Amniotic epithelial cell (primary cell): ENCODE measurements at places on chromosomes 5 and 9.

- DNase-seq, result peak; percentile 41
These were observed 114.6 kb downstream of the ACTBL2 start for GRCh38 chr5:57368010-57368409.

DNA sequence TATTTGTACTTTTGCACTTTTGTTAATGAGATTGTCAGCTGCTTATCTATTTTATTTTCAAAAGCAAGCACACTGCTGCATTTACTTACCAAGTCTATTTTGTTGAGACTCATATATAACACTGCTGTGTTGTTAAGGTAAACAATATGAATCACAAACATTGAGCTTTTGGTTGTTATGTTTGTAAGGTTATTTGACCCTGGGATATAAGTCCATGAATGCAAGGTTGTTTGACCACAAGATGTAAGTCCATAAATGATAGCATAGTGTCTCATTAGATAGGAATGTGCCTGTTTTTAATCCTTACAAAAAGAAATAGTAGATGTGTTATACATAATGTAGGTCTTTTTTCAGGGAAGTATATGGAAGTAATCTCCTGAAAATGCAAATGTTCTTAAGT is 845.9 kb downstream of the CDH9 start:
- DNase-seq, result no peak

DNA sequence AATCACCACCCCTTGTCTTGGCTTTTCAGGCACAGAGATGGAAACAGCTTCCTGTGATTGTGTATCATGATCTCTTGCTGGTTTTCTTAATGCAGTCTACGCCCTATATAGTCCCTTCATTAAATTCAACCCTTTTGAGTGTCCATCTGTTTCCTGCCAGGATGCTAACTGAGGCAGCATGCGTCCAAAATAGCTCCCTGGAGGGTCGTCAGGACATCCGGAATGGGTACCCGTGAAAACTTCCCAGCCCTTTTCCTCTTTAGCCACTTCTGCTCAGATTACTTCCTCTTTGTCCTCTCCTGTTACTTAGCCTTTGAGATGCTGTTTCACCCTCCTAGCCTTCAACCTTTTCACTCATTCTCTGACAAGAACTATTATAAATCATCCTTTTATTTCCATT is 79.8 kb upstream of the KLF9 start:
- DNase-seq, result no peak

GRCh38 chr5:34659168-34659567 is 3.0 kb downstream of the RAI14 start:
- DNase-seq, result no peak

GRCh38 chr5:53616939-53617549 is 56.6 kb downstream of the NDUFS4 start:
- DNase-seq, result peak; percentile 27

DNA sequence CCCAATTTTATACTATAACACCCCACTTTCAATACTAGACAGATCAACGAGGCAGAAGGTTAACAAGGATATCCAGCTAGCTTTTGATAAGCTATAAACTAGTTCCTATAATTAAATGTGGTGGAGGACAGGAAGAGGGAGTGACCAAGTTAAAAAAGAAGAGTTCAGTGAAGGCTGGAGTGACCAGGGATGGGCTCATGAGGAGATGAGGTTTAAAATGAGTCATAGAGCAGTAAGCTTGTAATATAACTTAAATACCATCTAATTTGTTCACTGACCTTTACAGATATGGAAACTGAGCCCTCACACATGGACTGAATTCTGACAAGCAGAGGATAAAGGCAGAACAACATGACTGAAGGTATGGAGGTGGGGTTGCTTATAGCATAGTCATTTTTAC is 284.5 kb downstream of the SPATA31D1 start:
- no peak for DNase-seq

- DNase-seq, result no peak
These were observed 352.0 kb downstream of the PARP8 start for GRCh38 chr5:51018423-51018822.

DNA sequence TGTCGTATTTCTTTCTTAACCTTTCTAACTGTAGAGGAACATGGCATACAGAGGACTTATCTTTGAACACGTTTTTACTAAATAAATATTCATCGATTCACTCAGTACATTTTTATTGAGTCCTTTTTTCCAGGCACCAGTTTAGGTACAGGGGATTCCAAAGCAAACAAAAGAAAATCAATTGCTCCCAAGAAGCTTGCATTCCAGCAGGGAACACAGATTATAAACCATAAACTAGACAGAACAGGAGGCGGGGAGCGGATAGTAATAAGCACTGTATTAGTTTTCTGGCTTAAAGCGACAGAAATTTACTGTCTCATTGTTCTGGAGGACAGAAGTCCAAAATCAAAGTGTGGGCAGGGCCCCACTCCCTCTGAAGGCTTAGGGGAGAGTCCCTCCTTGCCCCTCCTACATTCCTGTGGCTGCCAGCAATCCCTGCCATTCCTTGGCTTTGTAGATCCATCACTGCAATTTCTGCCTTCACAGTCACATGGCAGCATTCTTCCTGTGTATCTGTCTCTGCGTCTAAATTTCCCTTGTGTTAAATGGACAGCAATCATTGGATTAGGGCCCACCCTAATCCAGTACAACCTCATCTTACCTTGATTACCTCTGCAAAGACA is 115.5 kb downstream of the COL23A1 start:
- no peak for DNase-seq

GRCh38 chr9:79686381-79687130 is 114.8 kb downstream of the TLE4 start:
- DNase-seq, result peak; percentile 53

DNA sequence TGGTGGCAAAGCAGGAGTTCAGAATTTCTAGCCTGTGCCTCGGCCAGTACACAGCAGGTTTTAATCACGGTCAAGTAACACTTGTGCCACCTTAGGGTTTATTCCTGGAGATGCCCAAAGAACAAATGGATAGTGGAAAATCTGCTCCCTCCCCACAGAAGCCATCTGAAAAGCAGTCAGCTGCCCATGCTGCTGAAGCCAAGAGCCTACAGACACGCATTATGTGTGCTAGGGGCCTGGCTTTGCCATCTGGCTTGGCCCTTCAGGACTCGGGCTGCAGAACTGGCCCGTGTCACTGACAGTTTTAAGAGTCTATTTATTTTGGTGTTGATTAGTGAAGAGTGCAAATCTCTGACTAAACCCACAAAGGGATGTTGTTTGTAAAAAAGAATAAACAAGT is 11.1 kb downstream of the ARSB start:
- DNase-seq, result no peak

DNA sequence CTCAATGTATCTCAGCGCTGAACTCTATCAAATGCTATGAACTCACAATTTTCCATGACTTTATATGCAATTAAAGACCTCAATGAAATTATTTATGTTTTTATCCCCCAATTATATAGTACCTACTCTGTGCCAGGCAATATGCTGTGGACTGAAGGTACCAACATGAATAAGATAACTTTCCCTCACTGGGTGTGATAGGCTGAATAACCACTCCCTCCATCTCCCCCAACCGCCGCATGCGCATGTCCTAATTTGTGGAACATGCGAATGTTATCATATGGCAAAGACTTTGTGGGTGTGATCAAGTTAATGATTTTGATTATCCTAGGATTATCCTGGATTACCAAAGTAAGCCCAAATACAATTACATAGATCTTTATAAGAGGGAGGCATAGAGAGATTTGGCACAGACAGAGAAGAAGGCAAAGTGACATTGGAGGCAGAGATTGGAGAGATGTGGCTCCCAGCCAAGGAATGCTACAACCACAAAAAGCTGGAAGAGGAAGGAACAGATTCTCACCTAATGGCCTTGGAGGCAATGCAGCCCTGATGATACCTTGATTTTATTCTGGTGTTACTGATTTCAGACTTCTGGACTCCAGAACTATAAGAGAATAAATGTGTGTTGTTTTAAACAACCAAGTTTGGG is 149.1 kb upstream of the VCAN start:
- no peak for DNase-seq

DNA sequence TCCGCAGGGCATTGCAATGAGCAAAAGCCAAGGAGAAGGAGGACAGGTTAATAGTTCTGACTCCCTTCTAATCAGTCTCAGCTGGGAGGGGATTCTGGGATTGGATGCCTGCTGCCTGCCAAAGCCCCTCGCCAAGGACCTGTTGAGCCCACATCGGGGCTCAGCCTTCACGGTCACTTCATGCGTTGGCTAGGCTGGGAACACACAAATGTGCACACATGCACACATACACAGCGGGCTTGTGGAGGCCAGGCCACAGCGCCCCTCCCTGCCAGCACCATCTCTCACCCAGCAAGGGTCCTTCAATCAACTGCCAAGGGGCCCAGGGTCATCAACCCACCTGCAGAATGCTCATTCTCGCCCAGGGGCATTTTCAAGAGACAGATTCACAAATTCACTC is 113.9 kb downstream of the C5orf15 start:
- DNase-seq, result no peak

- DNase-seq, result no peak
These were observed 247.9 kb downstream of the TRPM3 start for GRCh38 chr9:70873506-70873905.

- DNase-seq, result peak; percentile 50
These were observed 55.3 kb downstream of the ZNF366 start for GRCh38 chr5:72451741-72452505.

DNA sequence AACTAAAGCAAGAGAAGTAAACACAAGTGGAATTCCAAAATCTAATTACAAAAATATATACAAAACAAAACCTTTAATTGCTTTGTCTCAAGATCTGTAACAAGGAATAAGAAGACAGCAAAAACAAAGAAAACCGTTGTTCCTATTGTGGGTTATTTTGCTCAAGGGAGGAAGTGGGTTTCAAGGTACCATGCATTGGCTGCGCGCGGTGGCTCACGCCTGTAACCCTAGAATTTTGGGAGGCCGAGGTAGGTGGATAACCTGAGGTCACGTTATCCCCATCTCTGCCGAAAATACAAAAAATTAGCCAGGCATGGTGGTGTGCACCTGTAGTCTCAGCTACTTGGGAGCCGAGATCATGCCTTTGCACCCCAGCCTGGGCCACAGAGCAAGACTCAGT is 12.1 kb upstream of the IQGAP2 start:
- no peak for DNase-seq

DNA sequence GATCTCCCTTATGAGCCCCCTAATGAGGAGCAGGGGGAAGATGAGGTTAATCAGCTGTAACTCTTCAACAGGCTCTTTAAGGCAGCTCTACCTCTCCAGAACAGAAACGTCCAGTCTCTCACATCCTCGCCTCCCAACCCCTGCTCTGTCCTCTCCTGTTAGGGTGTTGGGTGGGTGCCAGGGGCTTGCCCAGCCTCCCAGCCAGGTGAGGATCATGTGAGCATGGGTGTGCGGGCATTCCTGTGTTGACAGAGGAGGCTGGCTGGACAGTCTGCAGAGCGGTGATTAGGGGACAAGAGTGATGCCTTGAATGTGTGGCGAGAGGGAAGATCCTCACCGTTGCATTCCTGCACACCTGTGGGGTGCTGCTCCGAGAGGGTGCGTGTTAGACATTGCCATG is 51.7 kb downstream of the CCDC180 start:
- no peak for DNase-seq

GRCh38 chr5:32051796-32052195 is 122.3 kb downstream of the GOLPH3 start:
- DNase-seq, result no peak

DNA sequence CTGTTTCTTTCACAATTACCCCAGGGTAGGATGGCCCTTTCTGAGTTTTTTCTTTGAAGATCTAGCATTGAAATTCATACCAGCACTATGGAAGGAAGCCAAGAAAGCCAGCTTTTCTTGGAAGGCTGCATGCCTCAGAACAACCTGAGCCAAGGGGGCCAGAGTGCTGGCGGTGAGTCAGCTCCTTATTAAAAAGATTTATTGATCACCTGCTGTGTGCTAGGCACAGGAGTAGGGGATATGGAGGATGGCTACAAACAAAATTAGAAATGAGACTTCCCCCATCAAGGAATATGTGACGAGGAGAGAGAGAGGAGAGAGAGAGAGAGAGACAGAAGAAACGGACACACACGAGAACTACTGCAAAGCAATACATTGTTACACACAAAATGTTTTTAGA is 184.6 kb upstream of the PUM3 start:
- DNase-seq, result no peak

GRCh38 chr9:136343121-136343883 is 16.0 kb downstream of the GPSM1 start:
- no peak for DNase-seq

DNA sequence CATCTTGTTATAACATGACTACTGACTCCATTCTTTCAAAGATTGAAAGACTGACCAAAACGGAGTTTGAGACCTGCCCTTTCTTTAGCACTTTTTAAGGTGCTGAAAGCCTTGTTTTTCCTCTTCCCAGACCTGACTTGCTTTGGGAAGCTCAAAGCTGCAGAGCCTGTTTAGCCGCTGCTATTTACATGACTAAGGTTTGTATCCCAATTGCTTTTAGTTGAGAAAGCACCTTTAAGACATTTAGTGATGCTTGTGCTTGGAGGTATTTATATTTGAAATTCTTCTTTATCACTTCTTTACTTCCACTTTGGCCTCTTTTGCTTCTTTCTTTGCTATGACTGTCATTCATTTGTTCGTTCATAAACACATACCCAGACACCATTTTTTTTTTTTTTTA is 182.6 kb upstream of the ELL2 start:
- no peak for DNase-seq

DNA sequence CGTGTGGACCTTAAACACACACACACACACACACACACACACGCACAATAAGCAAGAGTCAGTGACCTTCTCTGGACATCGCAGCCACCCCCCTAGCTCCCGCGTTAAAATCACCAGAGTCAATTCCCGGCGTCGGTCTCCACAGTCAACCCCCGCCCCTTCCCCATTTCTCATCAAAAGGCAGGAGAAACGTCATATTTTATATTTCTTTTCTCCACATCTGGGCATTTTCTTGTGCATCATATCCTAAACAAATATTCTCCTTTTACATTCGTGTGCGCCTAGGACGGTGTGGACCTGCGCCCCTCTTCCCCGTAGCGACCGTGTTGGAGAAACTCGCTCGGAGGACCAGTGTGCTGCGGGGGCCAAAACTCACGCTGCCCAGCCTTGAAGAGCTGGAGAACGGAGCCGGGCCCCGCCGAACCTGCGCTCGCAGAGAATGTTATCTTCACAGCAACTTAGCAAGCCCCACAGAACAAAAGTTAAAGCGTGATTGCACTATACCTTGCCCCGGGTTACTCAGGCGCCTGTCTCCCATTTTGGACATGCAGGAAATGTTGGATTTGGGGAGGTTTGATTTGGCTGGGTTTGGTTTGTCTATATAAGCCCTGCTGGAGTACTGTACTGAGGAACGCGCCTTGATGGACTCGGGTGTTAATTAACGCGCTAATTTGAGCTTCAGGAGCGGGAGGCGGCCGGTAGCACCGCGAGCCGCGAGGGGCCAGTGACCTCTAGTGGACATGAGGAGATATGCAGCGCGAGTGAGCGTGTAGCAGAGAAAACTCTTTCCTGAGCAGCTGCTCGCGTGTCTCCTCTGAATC is 192.4 kb downstream of the MEF2C start:
- DNase-seq, result peak; percentile 27

DNA sequence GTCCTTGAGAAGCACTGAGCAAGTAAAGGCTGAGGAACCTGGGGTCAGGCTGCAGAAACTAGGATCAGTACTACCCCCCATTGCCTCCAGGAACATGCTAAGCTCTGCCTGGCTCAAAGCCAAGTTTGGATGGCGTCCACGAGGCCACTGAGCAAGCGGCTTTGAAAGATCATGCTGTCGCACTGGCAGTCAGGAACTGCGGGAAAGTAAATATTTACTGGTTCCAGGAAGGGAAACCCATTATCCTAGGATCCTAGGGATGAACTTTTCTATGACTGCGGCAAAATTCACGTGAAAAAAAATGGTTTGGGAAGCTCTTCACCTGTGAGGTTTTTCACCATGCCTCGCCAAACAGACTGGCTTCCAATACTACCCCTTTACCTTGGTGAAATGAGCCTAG is 75.3 kb upstream of the PJA2 start:
- no peak for DNase-seq
